ENCODE measurements at places on chromosomes 1 and 21. TPM values are rescaled to one million over a fixed set of nuclear protein-coding genes. Genes with fewer than 3 reads are reported as not detected.
A peak's percentile ranks its signal among the peaks of the same experiment; 100 is the strongest.

GRCh38 chr1:172717722-172718465 is 59.0 kb downstream of the FASLG start:
- H3K27ac ChIP-seq = no peak overlapping the region
- no peaks in the 10 kb centered on the region for H3K36me3 ChIP-seq
- no peak overlapping the region for H3K4me3 ChIP-seq
- peak; percentile 42 for DNase-seq

DNA sequence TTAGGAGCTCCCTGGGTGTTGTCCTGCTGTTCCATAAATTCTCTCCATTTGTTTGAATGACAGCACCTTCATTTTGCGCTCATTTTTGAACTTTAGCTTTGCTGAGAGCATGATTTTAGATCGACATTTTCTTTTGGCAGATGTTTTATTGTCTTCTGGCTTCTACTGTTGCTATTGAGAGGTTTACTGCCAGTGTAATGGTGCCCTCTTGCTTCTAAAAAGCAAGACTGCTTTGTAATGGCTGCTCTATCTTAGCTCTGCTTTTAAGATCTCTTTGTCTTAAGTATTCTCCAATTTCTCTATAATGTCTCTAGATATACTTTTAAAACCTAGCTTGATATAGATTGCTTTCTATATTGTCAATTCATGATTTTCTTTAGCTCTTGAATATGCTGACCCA is 27.8 kb downstream of the THEM4 start:
- no peaks in the 10 kb centered on the region for H3K36me3 ChIP-seq
- no peak for DNase-seq
- H3K27me3 ChIP-seq = no peaks in the 10 kb centered on the region
- H3K4me3 ChIP-seq = no peak overlapping the region
- no peak overlapping the region for H3K27ac ChIP-seq

DNA sequence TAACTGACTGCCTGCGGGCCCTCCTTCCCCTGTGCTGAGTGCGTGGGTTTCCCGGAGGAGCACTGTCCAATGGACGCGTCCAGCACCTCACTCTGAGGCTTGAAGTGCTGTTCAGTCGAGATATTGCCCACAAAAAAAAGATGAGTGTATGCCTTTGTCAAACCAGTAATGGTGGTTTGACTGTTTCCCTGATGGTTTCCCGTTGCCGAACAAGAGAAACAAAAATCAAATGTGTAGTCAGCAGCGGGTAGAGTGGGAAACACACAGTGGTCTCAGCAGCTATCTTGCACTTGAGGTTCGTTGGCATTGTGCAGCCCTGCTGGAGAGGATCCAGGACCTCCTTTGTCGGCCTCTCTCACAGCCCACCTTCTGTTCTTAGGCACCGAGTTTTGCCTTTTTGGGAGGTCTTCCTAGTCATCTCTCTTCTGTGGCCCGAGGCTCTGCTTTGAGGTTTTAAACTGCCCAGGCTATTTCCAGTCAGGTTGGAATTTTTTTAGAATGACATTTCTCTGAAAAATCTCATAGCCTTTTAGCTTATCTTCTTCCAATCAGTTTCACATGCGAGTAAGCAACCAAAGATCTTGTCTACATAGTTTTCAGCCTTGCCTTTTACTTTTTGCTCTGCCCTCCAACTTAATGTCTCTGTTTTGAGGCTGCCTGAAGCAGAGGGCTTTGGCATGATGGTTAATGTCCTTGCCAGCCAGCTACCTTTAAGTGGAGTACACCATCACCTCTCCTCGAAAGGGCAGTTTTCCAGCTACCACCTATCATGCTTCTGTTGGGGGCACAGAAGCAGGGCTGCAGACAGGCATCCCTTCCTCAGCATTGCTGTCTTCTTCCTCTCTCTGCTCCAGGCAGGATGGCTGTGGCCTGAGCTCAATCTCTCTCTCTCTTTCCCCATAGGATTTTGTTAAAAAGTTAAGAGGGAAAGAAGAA is 132.3 kb downstream of the URB2 start:
- peak overlapping the region; percentile 72 for H3K27ac ChIP-seq
- DNase-seq = peak; percentile 76
- no peak overlapping the region for H3K4me3 ChIP-seq

DNA sequence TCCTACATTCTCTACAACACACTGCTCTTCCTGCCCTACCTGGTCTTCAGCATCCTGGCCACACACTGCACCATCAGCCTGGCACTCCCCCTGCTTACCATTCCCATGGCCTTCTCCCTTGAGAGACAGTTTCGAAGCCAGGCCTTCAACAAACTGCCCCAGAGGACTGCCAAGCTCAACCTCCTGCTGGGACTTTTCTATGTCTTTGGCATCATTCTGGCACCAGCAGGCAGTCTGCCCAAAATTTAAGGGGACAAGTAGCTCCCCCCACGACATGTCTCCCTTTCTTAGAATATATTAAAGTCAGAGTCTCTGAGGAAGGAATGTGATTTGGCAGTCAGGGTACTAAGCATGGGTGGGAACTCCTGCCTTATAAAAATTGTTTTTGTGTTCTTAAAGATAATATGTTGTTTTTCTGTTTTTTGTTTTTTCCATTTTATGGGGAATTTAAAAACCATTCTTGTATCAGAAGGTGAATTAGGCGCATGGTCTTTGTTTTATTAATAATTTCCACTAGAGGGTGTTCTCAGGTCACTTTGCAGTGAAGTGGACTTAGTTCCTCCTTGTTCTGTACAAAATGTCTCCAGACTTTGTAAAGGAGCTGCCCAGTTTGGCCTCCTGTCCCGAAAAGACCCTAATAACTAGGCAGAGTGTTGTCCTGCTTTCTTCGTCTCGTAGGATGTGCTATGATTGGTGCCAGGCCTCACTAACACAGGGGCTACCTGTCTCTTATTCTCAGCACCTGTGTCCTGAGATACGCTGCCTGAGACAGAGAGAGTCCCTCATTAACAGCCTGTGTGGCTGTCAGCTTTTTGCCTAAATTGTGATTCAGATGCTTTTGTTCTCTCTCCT is 13.1 kb downstream of the UBIAD1 start:
- no peak overlapping the region for H3K4me3 ChIP-seq
- H3K4me1 ChIP-seq = peaks cover 16% of the 10 kb centered on the region
- H3K27ac ChIP-seq = no peak overlapping the region
- no peak for DNase-seq

Gene NPL
- total RNA-seq = 3.3 TPM

Gene KCNE2
- total RNA-seq = 0.27 TPM

All from astrocyte (in vitro differentiated cells and primary cell).